Natural killer cell treated with Interleukin-12 subunit alpha and Interleukin-12 subunit beta and Interleukin-15 and Interleukin-18, amount 100 ng/mL, for 72 hours (primary cell): ENCODE measurements at places on chromosomes 11 and 22.
A peak's percentile ranks its signal among the peaks of the same experiment; 100 is the strongest.

GRCh38 chr11:125923012-125923579 is 18.8 kb downstream of the DDX25 start:
- DNase-seq = no peak

DNA sequence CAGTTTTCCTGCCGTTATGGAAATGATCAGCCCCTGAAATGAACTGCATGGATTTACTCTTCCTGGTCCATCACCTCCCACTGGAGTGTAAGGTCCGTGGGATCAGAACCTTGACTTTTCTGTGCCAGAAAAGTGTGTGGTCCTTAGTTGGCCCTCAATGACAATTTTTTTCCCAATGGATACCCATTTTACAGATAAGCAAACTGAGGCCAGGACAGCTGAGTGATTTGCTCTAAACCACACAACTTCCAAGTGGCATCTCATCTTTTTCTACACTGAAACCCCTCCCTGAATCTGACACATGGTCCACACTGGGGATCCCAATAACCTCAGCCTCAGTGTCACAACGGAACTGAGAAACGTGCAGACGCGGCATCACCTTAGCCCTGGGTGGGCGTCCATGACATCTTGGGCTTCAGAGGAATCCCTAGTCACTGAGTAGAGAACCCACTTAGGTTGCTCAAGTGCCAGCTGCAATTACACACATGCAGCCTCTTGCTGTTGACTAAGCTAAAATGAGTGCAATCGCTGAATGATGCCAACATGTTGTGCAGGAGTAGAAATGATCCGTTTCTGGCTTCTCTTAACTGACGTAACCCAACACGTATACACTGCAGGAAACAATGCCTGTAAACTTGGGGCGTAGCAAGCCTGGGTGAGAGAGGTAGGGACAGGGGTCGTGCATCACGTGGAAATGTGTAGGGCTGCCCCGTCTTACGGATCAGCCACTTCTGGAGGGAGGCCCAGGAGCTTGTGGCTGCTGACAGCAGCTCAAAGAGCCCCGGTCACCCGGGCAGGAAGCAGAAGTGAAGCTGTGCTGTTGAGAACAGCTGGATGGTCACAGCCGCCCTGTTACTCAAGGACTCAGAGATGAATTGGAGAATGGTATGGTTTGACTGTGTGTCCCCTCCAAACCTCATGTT is 136.3 kb downstream of the SHANK2 start:
- no peak for DNase-seq

- DNase-seq = no peak
Measured at GRCh38 chr11:16981651-16982194, 32.5 kb downstream of the PLEKHA7 start.

DNA sequence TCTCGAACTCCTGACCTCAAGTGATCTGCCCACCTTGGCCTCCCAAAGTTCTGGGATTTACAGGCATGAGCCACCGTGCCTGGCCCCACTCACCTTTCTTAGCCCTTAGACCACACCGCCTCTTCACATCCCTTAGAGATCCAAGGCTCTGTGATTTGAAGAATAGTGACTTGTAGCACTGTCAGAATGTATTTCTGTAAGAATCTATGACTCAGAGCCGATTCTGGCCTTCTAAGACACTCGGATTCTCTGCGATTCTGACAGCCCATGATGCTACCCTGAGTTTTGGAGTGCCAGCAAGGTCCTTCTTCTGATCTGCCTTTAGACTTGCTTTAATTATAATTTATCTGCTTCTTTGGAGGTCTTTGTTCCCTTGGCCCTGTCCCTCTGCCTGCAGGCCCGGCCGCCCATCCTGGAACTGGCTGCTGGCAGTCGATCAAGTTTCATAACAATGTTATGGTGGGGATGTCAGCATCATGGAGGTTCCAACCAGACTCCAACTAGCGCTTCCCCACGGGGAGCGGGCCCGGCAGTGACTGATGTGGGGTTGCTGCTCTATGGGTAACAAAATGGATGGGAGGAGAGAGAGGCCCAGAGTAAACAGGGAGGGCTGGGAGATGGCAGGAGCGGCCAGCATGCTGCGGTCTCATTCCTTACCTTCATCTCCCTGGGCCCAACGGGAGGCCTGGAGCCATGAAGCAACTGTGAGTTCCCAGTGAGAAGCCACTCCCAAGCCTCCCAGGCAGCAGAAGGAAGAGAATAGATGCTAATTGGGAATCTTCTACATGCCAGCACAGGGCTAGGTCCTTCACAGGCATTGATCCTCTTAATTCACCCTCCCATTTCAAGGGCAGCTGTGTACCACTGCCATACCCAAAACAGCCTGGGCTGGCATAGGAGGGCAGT is 55.7 kb upstream of the RASD2 start:
- DNase-seq = no peak

DNA sequence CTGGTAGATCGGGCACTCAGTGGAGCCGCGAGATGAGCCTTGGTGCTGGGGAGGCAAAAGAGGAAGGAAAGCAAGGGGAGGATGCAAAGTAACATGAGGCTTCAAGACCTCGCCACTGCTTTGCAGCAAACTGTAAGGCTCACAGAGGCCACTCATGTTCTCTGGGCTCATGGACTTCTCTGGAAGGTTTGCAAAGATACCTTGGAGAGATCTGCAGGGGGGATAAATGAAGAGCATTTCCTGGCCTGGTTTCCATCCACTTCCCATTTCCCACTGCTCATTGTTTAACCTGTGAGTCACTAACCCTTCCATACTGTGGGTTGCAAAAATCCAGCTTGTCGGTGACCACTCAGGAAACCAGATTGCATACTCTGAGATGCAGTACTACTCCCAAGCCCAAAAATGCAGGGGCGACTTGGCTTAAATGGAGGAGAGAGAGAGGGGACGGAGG is 38.5 kb downstream of the OSBP2 start:
- DNase-seq = no peak

GRCh38 chr11:18063862-18064434 is 17.9 kb upstream of the TPH1 start:
- DNase-seq = no peak

DNA sequence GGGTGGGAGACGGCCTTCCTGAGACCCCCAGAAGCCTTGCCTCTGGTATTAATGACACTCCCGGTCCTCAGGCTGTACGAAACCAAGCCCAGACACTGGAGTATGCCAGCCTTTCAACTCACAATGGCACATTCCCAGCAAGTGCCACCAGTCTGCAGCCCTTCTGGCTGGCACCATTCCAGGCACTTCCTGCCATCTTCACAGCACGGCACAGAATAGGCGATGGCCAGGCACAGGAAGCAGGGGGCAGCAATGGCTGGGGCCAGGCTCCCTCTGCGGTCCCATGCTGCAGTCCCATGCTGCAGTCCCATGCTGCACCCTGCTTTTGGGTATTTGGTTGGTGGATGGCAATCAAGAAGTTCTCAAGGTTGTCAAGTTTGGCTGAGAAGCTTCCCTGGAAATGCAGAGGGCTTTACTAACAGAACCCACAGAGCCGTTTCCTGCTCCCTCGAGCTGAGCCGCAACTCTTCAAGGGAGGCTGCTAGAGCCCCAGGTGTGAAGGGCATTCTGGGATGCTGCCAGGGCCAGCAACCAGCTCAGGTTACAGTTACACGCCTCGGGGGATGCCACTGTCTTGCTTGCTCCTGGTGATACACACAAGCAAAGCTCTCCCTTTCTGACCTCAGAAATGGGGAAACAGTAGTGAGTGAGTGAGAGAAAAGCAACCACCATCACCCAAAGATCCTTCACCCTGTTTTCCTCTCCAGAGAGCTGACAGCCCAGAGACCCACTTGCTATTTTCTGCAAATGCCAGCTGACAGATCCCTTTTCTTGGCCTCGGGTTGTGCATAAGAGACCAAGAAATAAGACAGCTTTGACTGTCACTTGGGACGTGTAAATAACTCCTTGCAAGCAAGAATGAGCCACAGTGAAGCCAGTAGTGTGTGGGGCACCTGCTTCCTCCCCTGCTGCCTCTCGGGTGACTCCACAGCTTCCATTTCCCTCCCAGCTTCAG is 23.9 kb downstream of the LRFN4 start:
- DNase-seq = peak; percentile 56

GRCh38 chr11:130272336-130272735 is 42.4 kb downstream of the ZBTB44 start:
- no peak for DNase-seq

- DNase-seq = no peak
Measured at GRCh38 chr22:26398741-26399153, 30.3 kb upstream of the ASPHD2 start.

DNA sequence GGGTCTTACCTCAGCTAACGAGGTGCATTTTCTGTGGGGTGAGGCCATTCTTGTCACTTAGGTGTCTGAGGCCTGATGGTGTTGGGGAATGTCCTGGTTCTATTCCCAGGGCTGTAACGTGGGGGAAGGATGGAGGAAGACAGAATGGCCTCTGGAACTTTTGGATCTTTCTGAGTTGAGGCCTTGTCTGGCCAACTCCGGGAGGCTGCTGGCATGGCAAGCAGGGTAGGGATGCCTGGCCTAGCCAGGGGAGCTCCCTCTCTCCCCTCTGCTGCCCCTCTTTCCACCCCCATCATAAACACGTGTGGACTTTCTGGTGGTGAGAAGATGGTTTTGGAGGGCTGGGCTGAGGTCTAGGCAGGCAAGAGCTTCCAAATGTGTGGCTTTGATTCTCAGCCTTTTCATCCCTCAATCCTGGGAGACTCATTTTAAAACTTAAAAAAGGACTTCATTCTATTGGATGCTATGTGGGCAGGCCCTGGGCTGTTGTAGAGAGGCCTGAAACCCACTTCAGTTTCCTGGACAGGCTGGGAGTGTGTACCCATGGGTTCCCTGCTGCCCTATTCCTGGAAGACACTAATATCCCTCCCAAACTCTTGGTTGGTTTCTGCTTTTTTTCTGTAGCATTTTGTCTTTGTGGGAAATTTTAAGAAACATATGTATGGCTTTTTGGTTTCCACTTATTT is 30.9 kb downstream of the ZBTB16 start:
- no peak for DNase-seq

GRCh38 chr11:61718046-61718531 is 34.3 kb upstream of the MYRF start:
- no peak for DNase-seq

- DNase-seq = no peak
Measured at GRCh38 chr11:3203221-3204043, 15.2 kb downstream of the MRGPRG start.

DNA sequence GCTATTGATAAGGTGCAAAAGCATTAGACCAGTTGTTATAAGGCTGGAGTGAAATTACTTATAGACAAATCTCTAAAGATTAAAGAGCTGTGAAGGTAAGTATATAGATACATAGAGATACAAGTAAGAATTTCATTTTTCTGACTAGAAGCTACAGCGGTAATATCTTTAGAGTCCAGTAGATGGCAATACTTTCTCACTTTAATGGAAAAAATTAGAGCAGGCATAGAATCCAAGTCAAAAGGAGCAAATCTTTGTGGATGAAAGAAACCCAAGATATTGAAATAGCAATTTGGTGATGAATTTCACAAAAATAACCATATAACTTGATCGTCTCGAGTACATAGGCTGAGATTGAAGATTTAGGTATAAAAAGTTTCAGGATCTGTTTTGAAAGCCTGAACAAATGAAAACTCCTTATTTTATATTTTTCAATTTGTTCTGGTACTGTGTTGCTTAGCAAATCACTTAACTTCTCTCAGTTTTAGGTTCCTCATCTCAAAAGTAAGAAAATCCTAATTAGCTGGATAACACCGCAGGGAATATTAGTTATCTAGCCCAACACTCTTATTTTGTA is 81.9 kb downstream of the UVRAG start:
- no peak for DNase-seq

- no peak for DNase-seq
Measured at GRCh38 chr11:37770145-37770544, 1172.1 kb upstream of the RAG2 start.

- no peak for DNase-seq
Measured at GRCh38 chr11:35259529-35259928, 120.6 kb downstream of the CD44 start.

GRCh38 chr11:62603776-62604299 is 2.2 kb upstream of the MTA2 start:
- no peak for DNase-seq

- no peak for DNase-seq
Measured at GRCh38 chr11:105863523-105863922, 158.5 kb downstream of the MSANTD4 start.

GRCh38 chr11:115220911-115221310 is 283.3 kb downstream of the CADM1 start:
- DNase-seq = no peak

DNA sequence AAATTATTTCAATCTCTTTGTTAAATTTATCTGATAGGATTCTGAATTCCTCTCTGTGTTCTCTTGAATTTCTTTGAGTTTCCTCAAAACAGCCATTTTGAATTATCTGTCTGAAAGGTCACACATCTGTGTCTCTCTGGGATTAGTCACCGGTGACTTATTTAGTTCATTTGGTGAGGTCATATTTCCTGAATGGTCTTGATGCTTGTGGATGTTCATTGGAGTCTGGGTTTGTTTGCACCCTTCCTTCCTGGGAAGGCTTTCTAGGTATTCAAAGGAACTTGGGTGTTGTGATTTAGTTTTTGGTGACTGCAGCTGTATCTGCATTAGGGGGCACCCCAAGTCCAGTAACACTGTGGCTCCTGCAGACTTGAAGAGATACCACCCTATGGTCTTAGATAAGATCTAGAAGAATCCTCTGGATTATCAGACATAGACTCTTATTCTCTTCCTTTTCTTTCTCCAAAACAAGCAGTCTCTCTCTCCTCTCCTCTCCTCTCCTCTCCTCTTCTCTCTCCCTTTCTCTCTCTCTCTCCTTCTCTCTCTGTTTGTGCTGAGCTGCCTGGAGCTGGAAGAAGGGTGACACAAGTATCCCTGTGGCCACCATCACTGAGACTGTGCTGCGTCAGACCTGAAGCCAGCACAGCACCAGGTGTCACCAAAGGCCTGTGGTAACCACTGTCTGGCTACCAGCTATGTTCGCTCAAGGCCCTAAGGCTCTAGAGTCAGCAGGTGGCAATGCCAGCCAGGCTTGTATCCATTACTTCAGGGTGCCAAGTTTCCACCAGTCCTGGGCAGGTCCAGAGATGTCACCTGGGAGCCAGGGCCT is 3.3 kb upstream of the HEPN1 start:
- no peak for DNase-seq

- DNase-seq = no peak
Measured at GRCh38 chr22:22959147-22959827, 71.7 kb downstream of the IGLL5 start.

- DNase-seq = no peak
Measured at GRCh38 chr11:19315511-19315910, 74.8 kb upstream of the E2F8 start.

- no peak for DNase-seq
Measured at GRCh38 chr11:45879803-45880686, 5.4 kb upstream of the MAPK8IP1 start.

DNA sequence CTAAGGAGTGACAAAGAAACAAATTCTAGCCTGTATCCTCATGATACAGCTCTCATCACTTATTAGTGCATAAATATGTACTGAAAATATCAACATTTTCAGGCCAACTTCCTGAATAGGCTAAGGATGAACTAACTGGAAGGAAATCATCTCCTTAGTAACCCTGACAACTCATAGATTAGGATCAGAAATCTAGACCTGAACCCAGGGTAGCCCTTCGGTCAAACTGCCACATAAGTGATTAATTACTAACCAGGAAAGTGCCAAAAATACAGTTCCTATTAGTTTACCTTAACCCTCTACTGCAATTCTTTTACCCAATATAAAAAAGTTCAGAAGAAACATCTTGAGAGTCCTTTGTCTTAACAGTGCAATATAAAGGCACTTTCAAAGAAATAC is 40.0 kb downstream of the AMBRA1 start:
- DNase-seq = no peak
